Choroid plexus epithelial cell (primary cell): ENCODE measurements at places on chromosomes 2 and 18.
A peak's percentile ranks its signal among the peaks of the same experiment; 100 is the strongest.

DNA sequence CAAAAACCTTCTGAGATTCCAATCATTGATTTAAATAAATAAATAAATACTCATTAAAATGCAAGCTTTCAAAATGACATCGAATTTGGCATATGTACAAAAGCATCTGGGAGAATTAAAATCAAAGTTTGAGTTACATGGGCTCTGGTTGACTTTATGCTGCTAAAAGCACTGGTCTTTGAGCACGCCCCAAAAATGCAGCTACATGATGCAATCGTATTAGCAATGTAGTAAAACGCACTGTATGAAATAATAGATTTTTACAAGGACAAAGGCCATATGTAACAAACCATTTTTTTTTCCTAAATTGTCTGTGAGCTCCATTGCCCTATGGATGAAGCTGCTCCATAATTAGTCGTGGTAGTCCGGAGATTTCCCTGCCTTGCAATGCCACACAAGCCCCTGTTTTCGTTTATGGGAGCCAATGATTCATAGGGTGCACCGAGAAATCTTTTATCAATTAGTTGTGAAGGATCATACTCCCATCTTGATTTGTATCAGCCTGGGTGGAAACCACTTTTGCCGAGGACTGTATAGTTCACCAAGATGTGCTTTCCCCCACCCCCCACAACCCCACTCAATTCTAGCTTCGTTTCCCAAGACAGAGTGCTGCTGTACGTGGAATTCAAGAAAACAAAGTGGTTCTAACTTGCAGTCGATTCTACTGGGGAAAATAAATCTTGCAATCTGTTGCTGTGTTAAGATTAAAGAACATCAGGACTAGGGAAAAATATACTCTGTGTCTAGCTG is 268.4 kb downstream of the IRS1 start:
- no peak for DNase-seq

GRCh38 chr18:38646296-38646695 is 1080.7 kb upstream of the CELF4 start:
- no peak for DNase-seq

- no peak for DNase-seq
Observed at GRCh38 chr18:570697-571096, 9.5 kb upstream of the CETN1 start.

DNA sequence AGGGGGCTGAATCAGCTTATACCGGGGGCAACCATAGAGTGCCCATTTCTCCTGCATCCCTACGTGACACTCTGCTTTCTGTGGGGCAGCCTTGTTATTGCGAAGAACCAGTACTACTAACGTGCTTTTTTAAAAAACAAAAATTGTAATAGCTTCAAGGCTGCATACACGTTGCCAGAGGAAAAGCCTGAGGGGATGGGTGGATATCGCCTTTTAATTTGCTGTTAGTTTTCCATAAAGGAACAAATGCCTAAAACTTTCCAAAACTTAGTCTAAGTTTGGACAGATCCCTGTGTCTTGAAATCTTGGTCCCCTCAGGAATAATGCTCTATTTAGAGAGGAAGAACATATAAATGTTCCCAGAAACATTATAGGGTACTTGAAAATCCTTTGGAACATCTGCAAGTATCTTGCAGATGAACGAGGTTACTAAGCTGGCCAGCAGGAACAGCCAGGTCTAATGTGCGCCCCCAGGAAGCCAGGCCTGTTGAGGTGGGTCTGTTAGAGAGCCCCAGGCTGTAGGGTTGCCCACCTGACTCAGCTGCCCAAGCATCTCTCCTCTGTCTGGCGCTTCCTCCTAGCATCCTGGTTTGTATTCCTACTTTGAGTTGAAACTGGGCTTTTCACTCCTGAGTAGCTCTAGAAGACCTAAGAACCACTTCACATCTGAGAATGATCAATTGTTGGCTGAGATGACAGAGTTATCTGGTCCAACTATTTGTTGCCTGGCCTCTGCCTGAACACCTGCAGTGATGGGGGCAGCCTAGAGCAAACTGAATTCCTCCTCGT is 96.9 kb downstream of the TGOLN2 start:
- no peak for DNase-seq

- peak; percentile 72 for DNase-seq
Observed at GRCh38 chr18:48862132-48862531, 88.6 kb downstream of the SMAD7 start.

- DNase-seq, result peak; percentile 31
Observed at GRCh38 chr2:218400167-218400929, 680 bp downstream of the CTDSP1 start.

GRCh38 chr2:97871096-97871780 is 124.5 kb downstream of the TMEM131 start:
- peak; percentile 43 for DNase-seq
